HS-5 (cell line): ENCODE measurements at places on chromosomes 4 and X.
A peak's percentile ranks its signal among the peaks of the same experiment; 100 is the strongest.

- DNase-seq = no peak
These were observed 10.4 kb upstream of the DGAT2L6 start for GRCh38 chrX:70166601-70167590.

DNA sequence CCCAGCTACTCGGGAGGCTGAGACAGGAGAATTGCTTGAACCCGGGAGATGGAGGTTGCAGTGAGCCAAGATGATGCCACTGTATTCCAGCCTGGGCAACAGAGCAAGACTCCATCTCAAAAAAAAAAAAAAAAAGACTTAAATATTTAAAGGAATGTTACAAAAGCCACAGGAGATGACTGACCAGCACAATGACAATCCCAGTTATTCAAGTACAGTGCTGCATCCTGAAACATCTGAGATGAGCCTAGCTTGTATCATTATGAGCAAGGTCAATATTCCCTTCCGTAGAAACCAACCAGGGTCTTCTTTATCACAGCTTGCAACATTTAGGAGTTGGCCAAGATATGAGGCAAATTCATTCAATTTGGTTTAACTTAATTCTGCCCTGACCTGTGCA is 38.6 kb downstream of the LNX1 start:
- DNase-seq = no peak

- DNase-seq = no peak
These were observed 1099.5 kb upstream of the INTU start for GRCh38 chr4:126533146-126533805.

- no peak for DNase-seq
These were observed 5.3 kb downstream of the GAGE10 start for GRCh38 chrX:49308604-49309269.

GRCh38 chr4:65508168-65508567 is 162.1 kb downstream of the EPHA5 start:
- peak; percentile 88 for DNase-seq

DNA sequence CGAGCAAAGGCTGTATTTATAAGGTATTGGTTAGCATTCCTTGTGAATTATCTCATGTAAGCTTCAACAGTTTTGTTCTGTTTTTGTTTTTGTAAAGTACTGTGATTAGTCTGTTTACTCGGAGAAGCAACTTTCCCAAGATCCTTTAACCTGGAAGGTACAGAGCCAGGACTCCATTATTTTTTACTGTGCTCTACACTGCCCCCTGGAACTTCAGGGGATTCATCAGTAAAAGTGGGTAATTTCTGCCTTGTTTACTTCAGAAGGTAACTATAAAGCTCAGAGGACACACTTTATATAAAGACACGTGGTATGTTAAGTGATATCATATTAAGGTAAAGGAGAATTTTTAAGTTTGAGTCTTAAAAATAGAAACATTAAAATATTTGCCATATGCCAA is 124.9 kb downstream of the IQCM start:
- no peak for DNase-seq

- no peak for DNase-seq
These were observed 169.3 kb upstream of the FRMPD4 start for GRCh38 chrX:11968991-11969390.

DNA sequence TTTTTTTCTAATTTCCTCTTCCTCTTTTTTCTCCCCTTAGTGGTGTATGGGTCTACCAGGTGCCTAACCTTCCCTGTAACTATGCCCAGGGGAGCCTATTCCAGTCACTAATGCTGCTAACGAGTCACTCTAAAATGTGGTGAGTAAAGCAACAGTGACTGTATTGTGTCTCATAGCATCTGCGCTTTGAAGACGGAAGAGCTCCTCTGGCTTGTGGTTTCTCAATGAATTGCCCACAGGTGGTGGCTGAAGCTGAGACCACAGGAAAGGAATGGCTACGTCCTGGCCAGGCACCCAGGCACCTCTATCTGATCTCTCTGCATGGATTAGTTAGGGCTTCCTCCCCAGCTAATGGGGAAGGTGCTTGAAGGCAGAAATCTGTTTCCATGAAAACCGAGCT is 763.5 kb upstream of the FRG1 start:
- peak; percentile 3 for DNase-seq
